Activated T-cell treated with anti-CD3 and anti-CD28 coated beads for 4 hours (primary cell): ENCODE measurements at places on chromosomes 6 and 20.

GRCh38 chr6:107750176-107750797 lies 73.8 kb downstream of the SCML4 start:
- no peak for DNase-seq

GRCh38 chr6:118784641-118785164 lies 109.2 kb upstream of the ASF1A start:
- no peak for DNase-seq

- no peak for DNase-seq
These were observed 5.1 kb downstream of the LAMA5 start for GRCh38 chr20:62361799-62362589.

DNA sequence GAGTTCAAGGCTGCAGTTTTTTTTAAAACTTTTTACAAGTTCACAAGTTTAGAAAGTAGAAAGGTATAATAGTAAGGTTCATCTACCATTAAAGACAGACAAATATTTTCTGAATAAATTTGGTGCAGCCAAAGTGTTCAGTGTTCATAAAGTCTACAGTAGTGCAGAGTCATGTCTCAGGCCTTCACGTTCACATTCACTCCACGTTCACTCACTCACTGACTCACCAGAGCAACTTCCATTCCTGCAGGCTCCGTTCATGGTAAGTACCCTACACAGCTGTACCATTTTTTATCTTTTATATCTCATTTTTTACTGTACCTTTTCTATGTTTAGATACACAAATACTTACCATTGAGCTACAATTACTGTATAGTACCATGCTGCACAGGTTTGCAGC lies 67.6 kb downstream of the B4GALT5 start:
- DNase-seq = no peak

DNA sequence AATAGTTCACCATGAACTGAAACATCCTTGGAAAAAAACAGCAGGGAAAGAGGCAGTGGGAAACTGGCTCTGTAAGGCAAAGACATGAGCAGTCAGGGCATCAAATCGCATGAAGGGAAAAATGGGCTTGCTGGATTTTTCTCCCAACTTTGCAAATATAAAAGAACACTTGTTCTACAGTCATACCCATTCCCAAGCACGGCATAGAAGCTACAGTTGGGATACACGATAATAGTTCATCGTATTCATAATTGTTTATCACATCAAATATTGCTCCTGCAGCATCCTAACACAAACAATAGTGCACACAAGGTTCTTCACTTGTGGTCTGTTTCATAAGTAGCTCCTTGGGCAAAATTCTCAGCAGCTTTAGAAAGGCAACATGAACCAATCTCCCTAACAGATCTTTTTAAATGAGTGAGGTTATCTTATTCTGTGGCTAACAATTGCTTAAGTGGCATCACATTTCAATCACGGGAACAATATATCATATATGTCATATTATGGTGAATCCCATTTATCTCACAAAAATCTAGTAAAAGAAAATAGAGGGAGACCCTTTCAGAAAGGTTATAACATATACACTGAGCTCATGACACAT lies 243.9 kb downstream of the PKHD1 start:
- no peak for DNase-seq

GRCh38 chr20:20461551-20461950 lies 93.6 kb downstream of the INSM1 start:
- DNase-seq = no peak

DNA sequence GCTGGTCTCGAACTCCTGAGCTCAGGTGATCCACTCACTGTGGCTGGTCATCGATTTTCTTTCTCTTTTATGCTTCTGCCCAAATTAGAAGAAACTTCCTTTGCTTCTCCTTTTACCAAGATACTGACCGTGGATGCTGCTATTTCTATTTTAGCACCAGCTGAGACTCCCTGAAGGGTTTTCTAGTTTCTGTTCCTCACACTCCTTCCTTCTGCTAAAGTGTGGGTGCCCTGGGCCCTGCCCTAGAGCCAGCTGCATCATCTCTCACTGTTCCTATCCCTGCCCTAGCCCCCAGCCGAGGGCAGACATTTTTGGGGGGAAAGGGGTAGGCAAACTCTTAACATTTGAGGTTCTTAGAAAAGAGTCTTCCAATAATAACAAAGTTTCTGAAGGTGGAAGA lies 6.3 kb downstream of the SMOC2 start:
- no peak for DNase-seq

DNA sequence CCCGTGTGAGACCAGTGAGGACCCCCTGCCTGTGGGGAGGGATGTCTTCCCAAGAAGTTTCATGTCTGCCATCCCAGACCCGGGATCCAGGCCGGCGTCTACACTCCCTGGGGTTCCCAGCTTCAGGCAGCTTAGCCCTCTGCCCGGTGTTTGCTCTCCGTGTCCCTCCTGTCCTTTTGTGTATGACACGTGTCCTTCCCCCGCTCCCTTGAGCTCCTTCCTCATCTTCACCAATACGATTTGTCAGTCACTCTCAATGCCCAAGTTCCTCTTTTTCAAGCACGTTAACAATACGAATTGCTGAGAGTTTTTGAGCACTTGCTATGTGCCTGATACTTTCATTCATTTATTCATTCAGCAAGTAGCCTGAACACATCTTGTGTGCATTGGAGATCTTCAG lies 115.6 kb upstream of the PTPN1 start:
- DNase-seq = no peak

DNA sequence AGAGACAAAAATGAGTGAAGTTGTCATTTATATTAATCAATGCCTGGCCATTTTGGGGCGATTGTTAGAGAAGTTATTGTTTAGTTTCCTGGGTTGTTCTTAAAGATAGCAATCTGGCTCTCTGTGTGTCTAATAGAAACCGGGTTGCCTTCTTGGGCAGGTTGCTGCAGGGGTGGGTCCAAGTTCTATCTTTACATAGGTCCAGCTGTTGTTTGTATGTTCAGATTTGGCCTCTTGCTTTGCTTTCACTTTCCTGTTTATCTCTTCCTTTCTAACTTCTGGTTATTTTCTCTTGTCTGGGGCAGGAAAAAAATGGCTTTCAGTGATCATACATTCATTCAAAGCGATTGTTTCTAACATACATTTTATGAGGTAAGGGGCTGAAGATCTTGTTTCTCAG lies 128.4 kb upstream of the NOX3 start:
- no peak for DNase-seq

- DNase-seq = no peak
These were observed 143.9 kb upstream of the ZNF217 start for GRCh38 chr20:53737396-53738038.

DNA sequence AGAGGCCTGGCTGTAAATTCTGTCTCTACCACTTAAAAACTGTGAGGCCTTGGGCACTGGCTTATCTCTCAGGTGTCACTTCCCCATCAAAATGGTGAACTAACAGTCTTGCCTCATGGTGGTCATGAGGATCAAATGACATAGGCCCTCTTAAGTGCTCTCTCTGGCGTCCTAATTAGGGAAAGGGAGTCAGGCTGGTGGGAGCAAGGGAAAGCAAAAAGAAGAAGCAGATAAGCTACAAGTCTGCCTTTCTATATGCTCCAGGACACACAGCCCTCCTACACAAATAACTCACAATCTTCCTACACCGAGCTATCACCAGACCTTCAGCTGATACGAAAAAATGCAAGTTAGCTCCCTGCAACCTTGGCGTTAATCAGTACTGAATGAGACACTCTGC lies 19.5 kb upstream of the SLC22A16 start:
- no peak for DNase-seq

DNA sequence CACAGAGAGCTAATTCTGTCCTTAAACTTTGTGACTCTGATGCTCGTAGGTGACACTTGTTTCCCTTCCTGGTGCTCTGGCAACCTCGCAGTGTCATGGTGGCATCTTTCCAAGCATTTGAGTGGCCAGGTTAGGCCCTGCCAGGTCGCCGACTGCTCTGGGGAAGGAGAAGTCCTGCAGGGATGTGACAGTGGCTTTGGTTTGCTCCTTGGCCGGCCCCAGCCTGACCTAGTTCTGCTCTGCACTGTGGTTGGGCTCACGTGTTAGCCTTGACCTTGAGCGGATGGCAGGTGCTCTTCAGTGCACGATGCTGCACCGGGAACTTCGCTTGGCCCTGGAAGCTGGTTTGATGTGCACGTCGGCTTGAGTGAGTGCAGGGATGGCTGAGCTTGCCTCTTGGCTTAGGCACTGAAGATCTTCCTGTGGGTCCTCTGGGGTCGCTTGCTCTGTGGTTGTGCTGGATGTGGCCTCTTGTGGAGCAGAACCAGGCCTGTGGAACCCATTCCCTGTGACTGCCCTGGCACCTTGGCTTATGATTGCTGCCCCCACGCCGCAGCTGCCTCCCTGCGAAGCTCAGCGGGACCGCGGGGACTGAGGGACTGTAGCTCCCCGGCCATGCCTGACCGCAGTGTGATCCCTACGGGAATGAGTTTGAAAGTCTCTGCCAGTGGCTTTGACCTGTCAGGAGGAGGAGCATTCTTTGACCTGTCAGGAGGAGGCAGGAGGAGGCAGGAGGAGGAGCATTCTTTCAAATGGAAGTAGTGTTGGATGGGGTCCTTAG lies 8.7 kb downstream of the OSBPL2 start:
- no peak for DNase-seq

- no peak for DNase-seq
These were observed 25.8 kb downstream of the SLC2A12 start for GRCh38 chr6:134026597-134026996.

DNA sequence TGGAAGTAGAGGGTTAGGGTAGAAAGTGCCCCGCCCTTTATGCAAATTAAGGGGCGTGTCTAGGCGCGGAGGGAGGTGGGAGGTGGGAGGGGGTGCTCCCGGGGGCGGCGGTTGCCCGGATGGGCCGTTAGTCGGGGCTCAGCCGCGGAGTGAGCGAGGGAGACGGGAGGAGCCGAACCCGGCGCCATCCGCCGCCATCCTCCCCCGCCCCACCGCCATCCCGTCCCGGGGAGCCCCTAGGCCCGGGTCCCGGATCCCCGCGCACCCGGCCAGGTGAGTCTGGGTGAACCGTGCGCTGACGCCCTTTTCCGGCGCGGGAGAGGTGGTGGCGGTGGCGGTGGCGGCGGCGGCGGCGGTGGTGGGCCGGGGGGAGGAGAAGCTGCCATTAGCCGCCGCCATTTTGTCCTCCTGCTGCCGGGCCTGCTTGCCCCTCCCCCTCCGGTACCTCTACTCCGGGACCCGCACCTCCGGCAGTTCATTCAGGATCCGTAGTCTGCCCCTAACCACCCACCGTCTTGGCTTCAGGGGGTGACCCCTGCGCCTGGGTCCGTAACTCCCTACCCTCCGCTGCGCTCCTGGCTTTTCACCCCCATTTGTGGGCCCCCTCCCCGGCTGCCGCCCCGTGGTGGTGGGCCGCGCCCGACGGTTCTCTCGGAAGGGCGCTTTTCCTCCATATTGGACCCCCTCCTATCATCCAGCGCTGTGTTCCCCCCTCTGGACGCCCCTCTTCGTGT lies at the start of gene PRRC2A:
Gene PRRC2A (plus strand): TSS at position 130 of the 734 bp plus-strand sequence. CDS start 2,075 bp downstream, outside the sequence.
- DNase-seq = peak; percentile 96

GRCh38 chr6:16129623-16130401 lies 926 bp downstream of the MYLIP start:
- DNase-seq = no peak

DNA sequence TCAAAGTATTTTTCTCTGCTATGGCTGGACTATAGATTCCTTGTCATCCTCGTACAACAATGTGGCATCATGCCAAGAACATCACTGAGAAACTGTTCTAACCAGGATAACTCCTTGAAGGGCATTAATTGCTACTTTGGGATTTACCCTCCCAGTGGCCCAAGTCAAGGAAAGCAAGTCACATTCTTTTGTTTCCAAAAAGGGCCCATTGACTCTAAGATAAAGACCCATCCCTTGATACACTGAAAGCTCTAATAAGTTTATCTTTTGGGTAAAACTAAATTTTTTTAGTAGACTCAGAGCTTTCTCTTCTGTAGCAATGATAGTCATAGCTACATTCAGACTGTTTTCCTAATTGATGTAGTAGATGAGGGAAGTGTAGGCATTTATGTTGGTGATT lies at the start of gene OR2J3:
Gene OR2J3 (plus strand): TSS at position 301 of the 400 bp plus-strand sequence. CDS start 3,833 bp downstream, outside the sequence.
- no peak for DNase-seq

DNA sequence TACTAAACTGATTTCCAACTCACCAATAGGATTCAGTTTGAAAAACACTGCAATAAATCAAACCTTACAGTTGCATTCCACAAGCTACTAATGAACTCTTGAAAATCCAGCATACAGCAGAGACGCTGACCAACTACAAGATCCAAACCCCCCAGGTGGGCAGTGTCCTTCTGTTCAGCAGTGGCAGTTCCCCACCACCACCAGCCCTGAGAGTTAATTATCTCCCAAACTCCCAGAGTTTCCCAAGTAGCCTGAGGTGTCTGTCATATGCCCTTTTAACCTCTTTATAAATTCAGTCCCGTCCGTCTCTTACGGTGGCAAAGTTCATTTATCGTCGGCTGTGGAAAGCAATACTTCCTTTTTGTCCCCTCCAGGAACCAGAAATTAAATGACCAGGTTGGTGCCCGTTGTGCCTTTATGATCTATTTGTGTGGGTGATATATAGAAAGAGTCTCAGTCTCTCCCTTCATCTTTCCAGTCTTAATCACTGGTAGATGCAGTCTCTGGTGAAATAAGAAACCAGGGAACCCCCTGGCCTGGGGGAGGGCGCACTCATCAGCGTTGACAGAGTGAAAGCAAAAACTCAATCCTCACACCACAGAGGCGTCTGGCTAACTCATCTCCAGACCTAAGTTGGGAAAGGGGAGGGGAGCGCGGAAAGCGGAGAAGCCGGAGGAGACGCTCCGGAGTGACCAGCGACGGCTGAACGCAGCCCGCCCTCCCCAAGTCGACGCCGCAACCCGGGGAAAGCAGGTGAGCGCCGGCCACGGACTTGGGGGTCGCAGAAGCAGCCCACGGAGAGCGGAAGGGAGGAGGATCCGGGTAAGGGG lies 717 bp downstream of the MRPL14 start:
- DNase-seq = peak; percentile 68

- no peak for DNase-seq
These were observed 71.5 kb downstream of the RPP40 start for GRCh38 chr6:4932228-4932903.

- DNase-seq = no peak
These were observed 676.5 kb downstream of the TENT5A start for GRCh38 chr6:81075974-81076373.

DNA sequence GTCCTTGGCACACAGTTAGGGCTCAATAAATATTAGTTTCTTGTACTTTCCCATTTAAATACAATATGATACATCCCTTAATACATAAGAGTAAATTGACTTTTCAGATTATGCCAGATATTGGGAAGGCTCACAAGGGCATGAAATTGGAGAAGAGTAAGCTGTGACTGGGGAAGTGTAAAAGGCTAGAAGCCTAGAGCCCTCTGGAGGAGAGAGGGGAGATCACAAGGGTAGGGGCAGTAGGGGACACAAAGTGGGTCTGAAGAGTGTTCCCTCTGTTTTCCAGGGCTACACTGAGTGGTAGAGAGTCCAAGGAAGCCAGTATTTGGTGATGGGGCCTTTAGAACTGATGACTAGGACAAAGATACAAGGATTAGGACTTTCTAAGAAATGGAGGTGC lies 562.9 kb upstream of the CHD6 start:
- no peak for DNase-seq
